NCI-H2081 (cell line): ENCODE measurements at places on chromosomes 2 and 18.

DNA sequence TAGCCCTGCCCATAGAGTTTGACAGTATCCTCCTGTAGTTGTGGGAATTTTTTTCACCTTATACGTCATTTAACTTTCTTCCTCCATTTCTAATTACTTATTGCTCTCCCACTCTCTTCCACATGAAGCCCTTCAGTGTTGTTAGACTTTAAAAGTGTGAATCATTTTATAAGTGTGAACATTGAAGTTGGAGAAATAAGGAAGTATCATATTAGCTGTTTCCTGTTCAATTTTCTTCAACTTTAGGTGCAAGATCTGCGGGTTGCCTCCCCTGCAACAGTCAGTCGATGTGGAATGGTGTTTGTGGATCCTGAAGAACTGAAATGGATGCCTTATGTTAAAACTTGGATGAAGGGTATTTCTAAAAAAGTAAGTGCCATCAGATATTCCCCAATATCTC is 138.1 kb downstream of the DNAH6 start:
- no peak for DNase-seq

DNA sequence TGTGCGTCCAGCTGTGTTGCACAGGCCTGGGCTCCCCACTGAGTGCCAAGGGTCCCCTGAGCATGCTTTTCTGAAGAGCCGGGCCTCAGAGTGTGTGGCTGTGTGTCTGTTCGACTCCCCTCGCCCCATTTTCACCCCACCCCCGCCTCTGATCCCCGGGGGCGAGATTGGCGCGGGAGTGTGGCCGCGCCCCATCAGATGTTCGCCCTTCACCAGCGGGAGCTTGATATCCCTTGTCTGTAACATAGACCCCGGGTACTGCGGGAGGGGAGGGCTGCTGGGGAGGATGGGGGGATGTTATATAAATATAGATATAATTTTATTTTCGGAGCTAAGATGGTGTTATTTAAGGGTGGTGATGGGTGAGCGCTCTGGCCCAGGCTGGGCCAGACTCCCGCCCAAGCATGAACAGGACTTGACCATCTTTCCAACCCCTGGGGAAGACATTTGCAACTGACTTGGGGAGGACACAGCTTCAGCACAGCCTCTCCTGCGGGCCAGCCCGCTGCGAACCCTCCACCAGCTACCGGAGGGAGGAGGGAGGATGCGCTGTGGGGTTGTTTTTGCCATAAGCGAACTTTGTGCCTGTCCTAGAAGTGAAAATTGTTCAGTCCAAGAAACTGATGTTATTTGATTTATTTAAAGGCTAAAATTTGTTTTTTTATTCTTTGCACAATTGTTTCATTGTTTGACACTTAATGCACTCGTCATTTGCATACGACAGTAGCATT is 1.5 kb downstream of the RHOB start:
- DNase-seq = no peak

GRCh38 chr2:71561441-71562267 is 108.3 kb downstream of the DYSF start:
- no peak for DNase-seq

GRCh38 chr2:1697601-1698000 is 46.7 kb downstream of the PXDN start:
- no peak for DNase-seq

DNA sequence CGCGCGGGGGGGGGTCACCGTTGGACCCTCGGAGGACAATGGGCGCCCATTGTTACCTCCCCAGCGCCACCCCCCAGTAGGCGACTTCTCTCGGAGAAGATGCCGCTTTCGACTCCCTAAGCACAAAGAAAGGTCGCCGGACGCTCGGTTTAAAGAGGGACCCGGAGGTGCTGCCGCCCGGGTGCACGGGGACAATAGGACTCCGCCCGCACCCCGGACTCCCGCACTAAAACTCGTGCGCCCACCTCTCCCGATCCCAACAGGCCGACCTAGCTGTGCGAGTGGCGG is 318 bp upstream of the CDC42EP3 start:
- no peak for DNase-seq
